ENCODE measurements at places on chromosomes 5 and 9. TPM values are rescaled to one million over a fixed set of nuclear protein-coding genes. Genes with fewer than 3 reads are reported as not detected.

HAND1 gene
- polyA plus RNA-seq: not detected

TMEM252 gene
- not detected for polyA plus RNA-seq

LRRC19 gene
- not detected for polyA plus RNA-seq

- DNase-seq: no peak
Measured at GRCh38 chr5:88808153-88808552, 74.8 kb downstream of the MEF2C start.

- DNase-seq: no peak
Measured at GRCh38 chr5:41809128-41809527, 61.1 kb downstream of the OXCT1 start.

- no peak for DNase-seq
Measured at GRCh38 chr9:121972501-121972981, 120.6 kb downstream of the TTLL11 start.

DNA sequence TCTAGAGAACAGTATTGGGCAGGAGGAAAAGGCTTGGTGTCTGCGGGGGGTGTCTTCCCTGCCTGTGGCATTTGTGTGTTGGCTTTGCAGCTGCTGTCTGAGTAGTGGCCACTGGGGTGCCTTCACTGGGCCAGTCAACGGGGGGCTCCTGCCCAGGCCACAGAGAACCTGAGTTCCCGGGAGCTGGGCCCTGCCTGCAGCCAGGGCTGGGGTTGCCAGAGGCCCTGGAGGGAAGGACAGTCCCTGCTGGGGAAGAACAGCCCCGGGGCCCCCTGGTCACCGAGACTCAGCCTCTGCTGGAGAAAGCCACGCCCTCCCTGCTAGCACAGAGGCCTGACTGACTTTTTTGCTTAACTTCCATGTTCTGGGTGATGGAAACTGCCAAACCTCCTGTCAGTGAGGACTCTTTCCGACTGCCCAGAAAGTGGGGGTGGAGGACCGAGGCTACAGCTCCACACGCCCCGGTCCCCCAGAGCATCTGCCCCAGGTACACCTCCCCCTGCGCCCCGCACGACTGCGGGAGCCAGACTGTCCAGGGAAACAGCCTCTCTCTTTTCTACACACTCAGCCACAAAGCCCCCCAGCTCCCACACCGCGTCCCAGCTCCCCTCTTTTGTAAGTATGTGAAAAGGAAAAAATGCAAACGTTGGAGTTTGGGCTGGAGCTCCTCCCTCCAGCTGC is 133.4 kb downstream of the DAB2IP start:
- no peak for DNase-seq

- no peak for DNase-seq
Measured at GRCh38 chr9:95053611-95054570, 263.6 kb downstream of the FANCC start.

DNA sequence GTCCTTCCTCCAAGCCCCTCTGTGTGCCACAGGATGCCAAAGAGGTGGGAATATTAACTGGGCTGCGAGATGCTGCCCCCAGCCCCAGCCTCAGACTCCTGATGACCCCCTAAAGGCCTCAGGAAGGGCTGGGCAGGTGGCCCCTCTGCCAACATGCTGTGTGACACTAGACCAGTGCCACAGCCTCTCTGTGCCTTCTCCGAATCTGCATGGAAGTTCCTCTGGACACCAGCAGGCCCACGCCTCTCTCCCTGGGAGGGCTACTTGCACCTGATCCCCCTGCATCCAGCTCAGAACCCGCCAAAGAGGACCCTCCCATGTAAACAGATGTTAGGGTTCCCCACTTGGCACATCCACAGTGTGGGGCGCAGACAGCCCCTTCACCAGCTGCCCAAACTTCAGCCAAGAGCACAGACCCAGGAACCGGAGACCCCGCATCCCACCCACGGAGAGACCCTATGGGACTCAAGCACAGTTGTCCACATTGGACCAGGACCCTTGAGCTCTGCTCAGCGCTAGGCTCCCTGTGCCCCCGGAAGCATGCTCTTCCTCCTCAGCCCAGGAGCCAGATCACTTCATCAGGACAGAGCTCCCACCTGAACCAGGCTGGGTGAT is 91.6 kb upstream of the LMX1B start:
- no peak for DNase-seq

DNA sequence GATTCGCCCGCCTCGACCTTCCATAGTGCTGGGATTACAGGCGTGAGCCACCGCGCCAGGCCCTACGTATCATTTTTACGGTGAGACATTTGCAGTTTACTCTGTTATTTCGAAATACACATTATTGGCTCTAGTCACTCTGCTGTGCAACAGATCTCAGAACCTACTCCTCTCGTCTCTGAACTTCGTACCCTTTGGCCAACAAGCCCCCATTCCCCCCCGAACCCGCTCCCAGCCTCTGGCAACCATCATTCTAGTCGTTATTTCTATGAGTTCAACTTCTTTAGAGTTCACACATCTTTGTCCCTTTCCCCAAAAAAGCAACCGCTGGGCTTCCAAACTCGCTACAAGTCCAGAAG is 735 bp downstream of the PTGR1 start:
- no peak for DNase-seq

GRCh38 chr9:113788616-113789330 is 87.3 kb upstream of the ZNF618 start:
- DNase-seq: no peak
